Activated T-cell treated with anti-CD3 and anti-CD28 coated beads for 1 hour (primary cell): ENCODE measurements at places on chromosomes 7 and 10.

DNA sequence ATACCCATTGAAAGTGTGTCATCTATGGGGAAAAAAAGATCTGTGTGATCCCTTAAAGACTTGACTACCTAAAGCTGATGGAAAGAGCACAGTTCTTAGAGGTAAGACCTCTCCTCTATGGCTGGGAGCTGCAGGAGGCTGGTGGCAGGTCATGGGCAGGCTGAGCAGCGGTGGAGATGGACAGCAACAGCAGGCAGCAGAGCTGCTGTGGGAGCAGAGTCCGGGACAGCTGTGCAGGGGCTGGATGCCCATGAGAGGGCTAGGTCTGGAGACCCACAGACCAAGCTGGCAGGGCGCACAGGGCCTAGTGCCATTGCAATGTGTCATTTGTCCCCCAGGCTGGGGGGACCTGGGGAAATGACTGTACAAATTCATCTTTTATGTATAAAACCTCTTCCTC, 13.4 kb upstream of the EPHA1 start:
- no peak for DNase-seq

GRCh38 chr7:140638173-140638791, 2.3 kb downstream of the DENND2A start:
- DNase-seq: no peak

- DNase-seq: no peak
These were observed 405.0 kb downstream of the DNAJB9 start for GRCh38 chr7:108974641-108975040.

GRCh38 chr7:98284335-98285036, 3.0 kb downstream of the BRI3 start:
- no peak for DNase-seq

- no peak for DNase-seq
These were observed 41.6 kb downstream of the SLC39A12 start for GRCh38 chr10:17993361-17993760.

GRCh38 chr7:151704299-151704959, 172.5 kb downstream of the PRKAG2 start:
- DNase-seq: no peak
